ENCODE measurements at places on chromosomes 7 and 10.

DNA sequence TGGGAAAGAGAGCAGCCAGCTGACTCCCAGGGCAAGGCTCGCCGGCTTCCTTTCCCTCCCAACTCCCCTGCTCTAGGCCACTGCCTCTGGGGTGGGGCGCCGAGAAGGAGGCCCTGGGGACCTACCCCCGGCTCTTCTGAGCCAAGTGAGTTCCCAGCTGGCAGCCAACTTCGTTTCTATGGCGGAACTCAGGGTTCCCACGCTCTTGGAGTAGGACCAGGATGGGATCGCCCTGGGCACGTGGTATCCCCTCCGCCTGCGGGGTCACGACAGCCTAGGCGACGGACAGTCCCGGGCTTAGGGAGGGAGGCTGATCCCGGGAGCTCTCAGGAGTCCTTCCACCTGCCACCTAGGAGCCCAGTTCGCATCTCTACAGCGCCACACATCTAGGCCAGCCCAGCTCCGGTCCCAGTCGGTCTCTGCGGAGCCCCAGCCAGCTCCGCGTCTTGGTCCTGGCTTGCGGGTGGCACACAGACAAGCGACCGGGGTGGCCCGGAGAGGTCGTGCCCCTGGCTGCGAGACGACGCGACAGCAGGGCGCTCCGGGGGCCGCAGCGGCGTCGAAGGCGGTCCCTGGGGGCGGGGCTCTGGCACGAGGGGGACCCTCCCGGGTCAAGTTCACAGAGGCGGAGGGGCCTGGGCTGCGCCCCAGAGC lies 20.5 kb upstream of the GATA3 start:
- DNase-seq, result peak; percentile 8

- no peak for DNase-seq
These were observed 503.7 kb downstream of the TNS3 start for GRCh38 chr7:47078241-47078640.

DNA sequence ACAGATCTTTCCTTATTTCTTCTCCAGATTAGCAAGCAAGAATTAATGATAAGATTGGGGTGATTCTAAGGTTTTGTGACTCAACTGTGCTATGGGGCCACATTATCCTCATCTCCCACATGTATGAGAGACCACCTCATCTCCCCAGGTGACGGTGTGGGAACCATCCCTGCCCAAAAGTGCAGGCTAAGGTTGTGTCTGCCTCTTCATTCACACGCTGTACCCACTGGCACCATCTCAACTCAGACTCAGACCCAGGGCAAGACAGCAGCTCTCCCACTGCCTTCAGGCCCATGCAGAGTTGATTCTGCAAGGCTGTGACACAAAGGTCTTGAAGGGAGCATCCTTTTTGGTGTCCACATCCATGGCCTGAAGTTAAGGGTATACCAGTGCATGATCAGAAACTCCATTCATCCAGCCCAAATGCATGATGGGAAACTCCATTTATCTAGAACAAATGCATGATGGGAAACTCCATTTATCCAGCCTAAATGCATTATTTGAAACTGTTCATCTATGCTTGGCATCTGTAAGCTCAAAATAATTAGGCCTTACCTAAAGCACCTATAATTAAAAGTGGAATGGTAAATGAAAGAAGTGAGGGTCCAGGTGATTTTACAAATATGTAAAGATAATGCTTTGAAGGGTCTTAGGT lies 99.4 kb downstream of the TCERG1L start:
- DNase-seq, result no peak

DNA sequence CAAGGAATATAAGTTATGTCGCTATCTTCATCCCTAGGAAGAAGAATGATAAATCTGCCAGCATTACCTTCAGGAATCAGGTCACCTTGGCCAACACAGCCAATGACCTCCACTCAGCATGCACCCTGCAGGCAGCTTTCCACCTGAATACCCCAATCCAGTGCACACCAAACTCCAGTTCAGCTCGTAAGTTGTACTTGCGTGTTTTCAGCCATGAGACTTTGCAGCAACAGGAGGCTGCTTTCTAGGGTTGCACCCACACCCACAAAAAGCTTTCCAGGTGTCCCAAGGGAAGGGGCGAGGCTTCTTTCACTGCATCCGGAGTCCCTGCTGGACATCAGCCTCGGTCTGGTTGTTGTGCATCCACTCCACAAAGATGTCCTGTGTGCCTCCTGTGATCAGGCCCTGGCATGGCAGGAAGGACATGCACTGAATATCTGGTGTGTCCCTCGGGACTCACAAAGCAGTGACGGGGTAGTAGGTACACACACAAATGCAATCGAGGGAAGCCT lies 282.9 kb downstream of the GRID1 start:
- DNase-seq, result no peak

- no peak for DNase-seq
These were observed 49.8 kb downstream of the ZNF239 start for GRCh38 chr10:43524434-43525247.

- DNase-seq, result no peak
These were observed 143.8 kb downstream of the TEX36 start for GRCh38 chr10:125538947-125539731.

DNA sequence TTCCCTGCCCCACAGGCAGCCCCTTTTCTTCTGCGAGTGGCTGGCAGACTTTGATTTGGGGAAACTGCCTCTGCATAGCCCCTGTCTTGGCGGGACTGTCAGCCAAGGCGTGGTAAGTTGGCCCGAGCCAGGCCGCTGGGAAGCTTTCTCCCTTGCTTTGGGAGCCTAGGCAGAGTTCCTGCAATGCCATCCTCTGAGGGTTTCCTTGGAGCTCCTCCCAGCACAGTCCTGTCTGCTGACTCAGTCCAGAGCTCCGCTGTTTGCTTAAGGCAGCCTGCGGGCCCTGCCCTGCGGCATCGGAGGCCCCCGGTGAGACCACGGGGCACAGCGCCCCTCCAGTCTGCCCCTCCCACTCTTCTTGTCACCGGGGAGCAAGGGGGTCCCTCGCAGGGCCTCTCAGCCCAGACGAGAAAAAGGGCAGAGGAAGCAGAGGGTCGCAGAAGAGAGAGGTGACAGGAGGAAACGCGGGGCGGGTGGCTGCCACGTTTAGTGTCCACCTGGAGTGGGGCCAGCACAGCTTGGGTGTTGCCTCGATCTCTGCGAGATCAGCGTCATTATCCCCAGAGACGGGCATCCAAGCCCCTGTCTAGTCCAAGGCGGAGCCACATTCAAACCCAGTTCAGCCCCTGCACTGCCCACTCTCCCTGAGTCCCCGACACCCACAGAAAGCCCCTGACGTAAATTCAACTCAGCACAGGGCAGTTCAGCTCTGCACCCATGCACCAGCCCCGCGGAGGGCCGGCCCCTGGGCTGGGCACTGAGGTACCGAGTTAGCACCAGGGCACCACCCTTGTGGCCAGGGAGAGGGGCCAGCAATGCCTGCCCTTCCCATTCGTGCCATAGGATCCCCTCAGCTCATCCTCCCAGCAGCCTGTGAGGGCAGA lies 59.0 kb upstream of the CHST15 start:
- DNase-seq, result peak; percentile 71

GRCh38 chr7:47294556-47295222 lies 287.2 kb downstream of the TNS3 start:
- no peak for DNase-seq

- DNase-seq, result no peak
These were observed 1.1 kb downstream of the TRRAP start for GRCh38 chr7:98879198-98879978.

- DNase-seq, result peak; percentile 48
These were observed 182.5 kb upstream of the PRSS58 start for GRCh38 chr7:142440219-142440905.

DNA sequence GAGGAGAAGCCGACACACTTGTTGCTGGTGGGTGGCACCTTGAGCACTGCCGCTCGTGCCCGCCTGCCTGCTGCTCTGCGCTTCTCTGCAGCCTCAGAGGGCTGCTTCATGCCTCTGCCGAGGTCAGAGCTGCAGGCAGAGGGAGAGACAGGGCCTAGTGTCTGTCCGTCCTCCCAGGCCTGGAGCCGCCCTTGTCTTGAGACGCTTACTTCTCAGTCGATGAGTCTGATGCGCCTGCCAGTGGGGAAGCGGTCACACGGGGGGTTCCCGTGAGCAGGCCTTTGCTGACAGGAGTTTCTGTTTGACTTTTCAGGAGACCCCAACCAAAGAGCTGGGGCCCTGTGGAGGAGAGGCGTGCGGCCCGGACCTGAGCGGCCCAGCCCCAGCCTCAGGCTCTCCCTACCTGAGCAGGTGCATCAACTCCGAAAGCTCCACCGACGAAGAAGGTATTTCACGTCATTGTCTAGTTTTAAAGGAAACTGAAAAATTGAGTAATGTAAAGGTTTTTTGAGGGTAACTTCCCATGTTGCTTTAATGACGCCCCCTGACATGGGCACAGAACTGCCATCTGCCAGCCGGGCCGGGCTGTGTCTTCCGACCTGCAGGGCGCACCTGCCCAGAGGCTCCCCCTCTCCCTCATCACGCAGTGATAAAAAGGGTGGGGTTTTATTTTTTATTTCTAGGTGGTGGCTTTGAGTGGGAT lies 7.8 kb upstream of the BHLHA15 start:
- no peak for DNase-seq

DNA sequence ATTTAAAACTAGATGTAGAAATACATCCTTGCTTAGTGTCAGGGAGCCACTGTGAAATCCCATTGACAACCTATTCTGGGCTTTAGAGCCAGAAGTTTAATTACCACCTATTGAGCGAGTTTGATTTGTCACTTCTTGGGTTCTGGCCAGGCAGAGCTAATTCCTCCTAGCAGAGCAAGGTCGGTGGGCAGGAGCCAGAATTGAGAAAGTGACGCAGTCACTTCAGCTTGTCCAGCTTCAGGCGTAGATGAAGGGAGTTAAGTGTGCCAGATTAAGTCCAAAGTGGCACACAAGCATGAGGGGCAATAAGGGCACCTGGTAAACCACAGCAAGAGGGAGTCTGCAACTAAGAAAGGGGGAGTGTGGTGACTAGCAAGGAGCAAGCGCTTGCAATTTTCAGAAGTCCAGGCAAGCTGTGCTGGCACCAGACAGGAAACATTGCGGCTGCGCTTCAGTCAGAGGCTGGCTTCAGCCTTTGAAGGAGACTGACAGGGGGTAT lies 119.4 kb downstream of the ST7 start:
- peak; percentile 51 for DNase-seq

GRCh38 chr7:55571511-55572377 lies 558 bp downstream of the VOPP1 start:
- DNase-seq, result peak; percentile 68

- DNase-seq, result no peak
These were observed 54.1 kb downstream of the BBS9 start for GRCh38 chr7:33183504-33183903.

GRCh38 chr10:13656337-13657100 lies 69.8 kb downstream of the PRPF18 start:
- DNase-seq, result no peak

- peak; percentile 80 for DNase-seq
These were observed 33.1 kb downstream of the ZMIZ1 start for GRCh38 chr10:79101560-79102497.

DNA sequence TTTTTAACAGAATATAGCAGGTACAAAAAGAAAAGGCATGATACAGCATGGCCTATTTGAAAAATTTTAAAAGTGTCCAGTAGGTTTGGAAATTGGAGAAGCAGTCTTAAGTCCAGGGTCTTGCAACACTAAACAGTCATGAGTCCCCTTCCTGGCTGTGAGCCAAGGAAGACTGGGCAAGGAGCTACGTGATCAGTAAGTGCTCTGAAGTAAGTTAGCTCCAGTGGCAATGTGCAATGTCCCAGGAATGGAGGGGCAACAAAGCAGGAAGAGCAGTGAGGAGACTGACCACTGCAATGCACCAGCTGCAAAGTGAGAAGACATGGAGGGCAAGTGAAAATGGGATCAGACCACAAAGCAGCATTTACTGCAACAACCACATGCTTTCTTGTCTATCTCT lies 72.9 kb upstream of the GRID1 start:
- DNase-seq, result peak; percentile 30

GRCh38 chr7:55271069-55271626 lies 94.0 kb upstream of the LANCL2 start:
- DNase-seq, result peak; percentile 43

GRCh38 chr10:33421789-33422462 lies 87.5 kb upstream of the NRP1 start:
- DNase-seq, result peak; percentile 79

All from AG08396 (cell line).